Neural progenitor cell (in vitro differentiated cells): ENCODE measurements at places on chromosomes 4 and X. TPM values are rescaled to one million over a fixed set of nuclear protein-coding genes. Genes with fewer than 3 reads are reported as not detected.

- no peak for DNase-seq
Measured at GRCh38 chr4:124386648-124387047, 325.9 kb downstream of the ANKRD50 start.

DNA sequence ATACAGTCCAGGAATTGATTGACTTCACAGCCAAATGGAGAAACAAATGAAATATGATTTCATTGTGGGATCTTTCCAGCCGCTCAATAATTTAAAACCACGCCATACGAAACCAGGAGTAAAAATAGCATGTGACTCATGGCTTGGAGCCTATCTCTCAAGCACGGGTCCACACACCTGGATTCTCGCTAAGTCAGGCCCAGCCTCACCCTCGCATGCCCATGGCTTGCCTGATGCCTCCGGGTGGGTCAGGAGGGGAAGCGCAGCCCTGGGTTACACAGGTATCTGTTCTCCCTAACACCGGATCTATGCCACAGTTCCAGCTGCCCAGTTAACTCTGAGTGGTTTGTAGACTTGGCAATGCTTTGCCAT, 5.6 kb upstream of the ABLIM2 start:
- DNase-seq, result no peak

DNA sequence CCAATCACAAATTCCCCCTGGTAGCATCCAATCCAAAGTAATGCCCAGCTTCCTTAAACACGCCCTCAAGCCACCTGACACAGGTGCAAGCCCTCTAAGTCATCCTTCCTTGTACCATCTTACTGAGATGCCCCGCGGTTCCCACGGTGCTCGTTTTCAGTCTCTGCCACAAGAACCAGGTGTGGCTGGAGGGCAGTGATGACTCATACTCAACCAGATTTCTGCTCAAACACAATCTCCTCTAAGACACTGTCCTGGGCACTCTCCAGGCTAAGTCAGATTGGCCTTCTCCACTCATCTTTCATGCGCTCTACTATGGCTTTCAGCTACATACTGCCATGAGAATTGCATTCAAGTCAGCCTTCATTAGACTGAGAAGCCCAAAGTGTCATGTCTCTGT, 3.5 kb downstream of the SH3KBP1 start:
- no peak for DNase-seq

DNA sequence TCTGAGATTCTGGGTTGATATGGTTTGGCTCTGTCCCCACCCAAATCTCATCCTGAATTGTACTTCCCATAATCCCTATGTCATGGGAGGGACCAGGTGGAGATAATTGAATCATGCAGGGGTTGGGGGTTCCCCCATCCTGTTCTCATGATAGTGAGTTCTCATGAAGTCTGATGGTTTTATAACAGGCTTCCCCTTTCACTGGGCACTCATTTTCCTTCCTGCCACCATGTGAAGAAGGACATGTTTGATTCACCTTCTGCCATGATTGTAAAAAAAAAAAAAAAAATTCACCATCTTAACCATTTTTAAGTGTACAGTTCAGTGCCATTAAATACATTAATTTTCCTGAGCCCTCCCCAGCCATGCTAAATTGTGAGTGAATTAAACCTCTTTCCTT, 42.6 kb downstream of the SUPT20HL2 start:
- no peak for DNase-seq

DNA sequence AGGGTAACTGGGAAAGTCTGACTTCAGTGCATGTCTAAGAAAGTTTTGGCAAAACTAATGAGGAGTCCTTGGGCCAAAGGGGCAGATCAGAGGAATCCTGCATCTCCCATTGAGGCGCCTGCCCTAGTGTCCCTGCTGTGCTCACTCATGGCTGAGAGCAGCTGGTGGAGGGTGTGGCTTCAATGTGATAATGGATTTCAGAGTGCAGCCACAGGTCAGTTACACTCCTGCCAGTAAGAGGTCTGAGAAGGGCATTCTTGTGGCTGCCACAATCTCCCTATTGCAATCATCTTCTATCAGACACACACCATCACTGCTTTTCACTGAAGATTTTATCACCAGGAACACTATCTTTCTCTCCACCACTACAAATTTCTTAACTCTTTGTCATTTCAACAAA, 457.1 kb downstream of the MID1IP1 start:
- DNase-seq, result peak; percentile 21

Gene RAI2
- 0.59 TPM in 1 of 2 replicates, not detected in the other for total RNA-seq

Gene CXCL13
- not detected in 2 replicates for total RNA-seq
